ENCODE measurements at places on chromosomes 5 and 9.
A peak's percentile ranks its signal among the peaks of the same experiment; 100 is the strongest.

GRCh38 chr9:15357050-15357653, 50.1 kb upstream of the TTC39B start:
- DNase-seq, result no peak

GRCh38 chr5:167565189-167565954, 726.1 kb upstream of the WWC1 start:
- DNase-seq, result peak; percentile 53

GRCh38 chr9:33297432-33297831, 7.1 kb downstream of the NFX1 start:
- no peak for DNase-seq

- no peak for DNase-seq
These were observed 11.5 kb downstream of the GABRA6 start for GRCh38 chr5:161697001-161697400.

GRCh38 chr5:154778534-154778933, 23.4 kb downstream of the LARP1 start:
- no peak for DNase-seq

- DNase-seq, result no peak
These were observed 25.2 kb downstream of the SKP2 start for GRCh38 chr5:36177154-36177553.

DNA sequence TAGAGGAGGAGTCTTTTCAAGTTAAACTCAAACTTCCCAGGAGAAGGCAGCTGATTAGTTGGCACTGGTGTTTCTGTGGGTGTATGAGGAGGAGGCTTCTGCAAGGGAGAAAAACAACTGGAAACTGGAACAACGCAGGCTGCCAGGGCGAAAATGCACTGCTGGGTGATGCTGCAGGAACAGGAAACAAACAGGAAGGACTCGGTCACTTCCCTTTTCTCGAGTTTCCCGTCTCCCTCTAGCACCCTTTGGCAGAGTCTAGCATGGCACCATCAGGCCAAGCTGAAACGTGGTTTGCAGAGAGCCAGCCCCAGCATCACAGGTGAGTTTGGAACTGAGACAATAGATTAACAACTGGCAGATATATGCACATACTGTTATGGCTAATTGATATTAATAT, 77.5 kb upstream of the CAST start:
- DNase-seq, result no peak

GRCh38 chr5:107553117-107553555, 117.6 kb downstream of the EFNA5 start:
- DNase-seq, result no peak

DNA sequence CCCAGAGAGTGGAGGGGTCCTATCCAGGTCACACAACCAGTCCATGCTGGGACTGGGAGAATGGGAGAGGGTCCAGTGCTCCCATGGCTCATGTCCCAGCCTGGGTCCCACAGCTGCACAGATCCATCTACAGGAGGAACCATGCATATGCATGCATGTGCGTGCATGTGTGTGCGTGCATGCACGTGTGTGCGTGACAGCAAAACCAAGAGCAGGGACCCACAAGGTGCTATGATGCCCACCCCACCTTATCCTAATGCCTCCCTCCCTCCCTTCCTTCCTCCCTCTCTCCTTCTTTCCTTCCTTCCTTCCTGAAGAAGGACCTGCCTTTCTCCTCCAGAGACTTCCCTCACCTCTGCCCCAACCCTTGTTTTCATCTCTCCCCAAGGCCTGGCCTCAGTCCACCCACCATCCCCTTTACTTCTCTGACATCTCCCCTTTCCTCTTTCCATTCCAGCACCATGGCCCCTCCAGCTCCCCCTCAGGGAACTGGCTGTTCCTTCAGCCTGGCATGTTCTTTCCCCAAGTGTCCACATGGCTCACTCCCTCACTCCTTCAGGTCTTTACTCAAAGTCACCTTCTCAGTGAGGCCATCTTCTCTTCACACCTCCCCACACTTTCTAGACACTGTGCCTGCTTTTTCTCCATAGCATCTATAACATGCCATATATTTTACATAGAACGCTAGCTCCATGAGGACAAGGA, 21.8 kb downstream of the AQP7 start:
- DNase-seq, result no peak

DNA sequence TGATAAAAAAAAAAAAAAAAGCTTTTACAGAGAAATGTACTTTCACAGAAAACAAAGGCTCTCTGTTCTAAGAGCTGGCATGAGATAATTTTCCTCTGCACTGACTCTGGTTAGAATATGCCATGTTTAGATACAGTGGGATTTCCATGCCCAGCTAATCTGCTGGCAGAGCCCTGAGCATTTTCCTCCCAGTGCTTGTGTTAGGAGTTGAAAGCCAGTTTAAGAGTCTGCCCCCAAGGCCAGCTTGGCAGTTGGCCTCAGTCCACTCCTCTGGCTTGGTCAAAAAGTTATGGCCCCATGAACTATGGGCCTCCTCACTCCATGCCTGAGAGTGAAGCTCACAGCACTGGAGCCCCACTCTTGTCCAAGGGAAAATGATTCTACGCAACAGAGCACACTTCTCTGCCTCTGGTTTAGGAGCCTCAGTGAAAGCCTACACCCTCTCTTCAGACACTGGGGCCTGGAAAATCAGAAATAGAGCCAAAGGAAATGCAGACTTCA, 21.9 kb downstream of the MOCS2 start:
- no peak for DNase-seq

DNA sequence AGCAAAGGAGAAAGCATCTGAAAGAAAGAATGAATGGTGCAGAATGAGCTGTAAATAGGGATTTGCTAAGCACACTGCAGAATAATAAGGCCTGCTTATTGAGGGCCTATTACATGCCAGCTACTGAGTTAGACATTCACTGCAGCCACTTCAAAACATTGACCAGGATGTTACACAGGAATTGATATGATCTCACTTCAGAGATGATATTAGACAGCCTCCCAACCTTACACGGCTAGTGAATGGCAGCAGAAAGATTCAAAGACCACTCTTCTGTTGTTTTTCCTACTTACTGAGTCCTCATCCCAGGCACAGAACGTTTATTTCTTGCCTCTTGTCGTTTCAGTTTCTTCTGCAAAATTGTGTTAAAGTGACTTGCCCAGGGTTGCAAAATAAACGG, 1209.9 kb upstream of the WWC1 start:
- DNase-seq, result no peak

- DNase-seq, result peak; percentile 93
These were observed 368 bp downstream of the SH3TC2 start for GRCh38 chr5:149062371-149063016.

DNA sequence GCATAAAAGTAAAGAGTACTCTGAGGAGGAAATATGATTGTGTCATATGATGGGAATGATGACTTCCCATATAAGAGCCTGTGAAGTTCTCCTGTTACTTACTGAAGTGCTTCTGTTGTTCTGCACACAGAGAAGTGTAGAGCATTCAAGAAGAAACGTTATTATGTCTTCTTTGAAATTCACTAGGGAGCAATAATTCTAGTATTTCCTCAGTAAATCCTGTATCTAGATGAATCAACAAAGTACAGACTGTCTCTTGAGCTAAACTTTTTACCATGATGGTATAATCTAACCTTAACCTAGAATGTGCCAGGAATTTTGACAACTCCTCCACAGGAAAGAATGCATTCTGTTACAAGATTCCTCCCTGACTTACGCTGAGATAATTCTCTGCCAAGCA, 18.9 kb upstream of the GHR start:
- DNase-seq, result no peak

- no peak for DNase-seq
These were observed 143.1 kb upstream of the NR4A3 start for GRCh38 chr9:99678566-99678965.

GRCh38 chr5:16529306-16529705, 63.7 kb upstream of the ZNF622 start:
- no peak for DNase-seq

- no peak for DNase-seq
These were observed 325.3 kb upstream of the GRAMD2B start for GRCh38 chr5:126097876-126098275.

DNA sequence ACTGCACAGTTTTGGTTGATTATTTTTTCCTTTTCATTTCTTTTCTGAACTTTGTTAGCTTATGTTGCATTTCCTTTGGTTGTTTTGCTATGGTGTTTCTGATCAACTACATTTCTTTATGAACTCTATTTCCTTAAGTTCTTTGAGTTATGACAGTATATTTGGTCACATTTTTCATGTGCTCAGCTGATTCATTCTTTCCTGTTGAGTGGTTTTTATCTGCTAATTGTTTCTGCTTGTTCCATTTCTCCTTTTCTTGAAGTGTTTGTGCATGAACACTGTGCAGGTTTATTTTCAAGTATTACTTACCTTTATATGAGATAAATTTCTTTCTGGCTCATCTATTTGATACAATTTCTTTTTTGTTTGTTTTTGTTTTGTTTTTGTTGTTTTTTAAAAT, 50.9 kb upstream of the MACIR start:
- no peak for DNase-seq

GRCh38 chr9:112969730-112970129, 42.3 kb downstream of the ZNF883 start:
- DNase-seq, result no peak

DNA sequence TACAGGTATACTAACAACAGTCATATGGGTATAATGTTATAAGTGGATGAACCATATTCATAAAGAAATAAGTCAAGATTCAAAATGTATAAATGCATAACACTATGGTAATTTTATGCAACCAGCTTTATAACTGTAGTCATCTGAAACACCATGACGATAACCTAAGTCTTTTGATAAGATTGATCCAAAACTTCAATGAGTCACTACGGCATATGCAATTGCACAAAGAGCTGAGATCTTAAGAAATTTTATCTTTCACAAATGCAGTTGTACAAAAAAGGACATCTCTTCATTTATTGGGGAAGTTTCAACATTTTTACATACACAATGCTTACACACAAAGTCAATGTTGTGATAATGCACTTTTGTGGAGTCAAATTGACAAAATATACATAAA, 20.3 kb downstream of the FAM81B start:
- DNase-seq, result no peak
